ENCODE measurements at places on chromosomes 3 and 15.
A peak's percentile ranks its signal among the peaks of the same experiment; 100 is the strongest.

GRCh38 chr3:46488735-46489361 lies 8.9 kb upstream of the RTP3 start:
- peak; percentile 76 for DNase-seq

DNA sequence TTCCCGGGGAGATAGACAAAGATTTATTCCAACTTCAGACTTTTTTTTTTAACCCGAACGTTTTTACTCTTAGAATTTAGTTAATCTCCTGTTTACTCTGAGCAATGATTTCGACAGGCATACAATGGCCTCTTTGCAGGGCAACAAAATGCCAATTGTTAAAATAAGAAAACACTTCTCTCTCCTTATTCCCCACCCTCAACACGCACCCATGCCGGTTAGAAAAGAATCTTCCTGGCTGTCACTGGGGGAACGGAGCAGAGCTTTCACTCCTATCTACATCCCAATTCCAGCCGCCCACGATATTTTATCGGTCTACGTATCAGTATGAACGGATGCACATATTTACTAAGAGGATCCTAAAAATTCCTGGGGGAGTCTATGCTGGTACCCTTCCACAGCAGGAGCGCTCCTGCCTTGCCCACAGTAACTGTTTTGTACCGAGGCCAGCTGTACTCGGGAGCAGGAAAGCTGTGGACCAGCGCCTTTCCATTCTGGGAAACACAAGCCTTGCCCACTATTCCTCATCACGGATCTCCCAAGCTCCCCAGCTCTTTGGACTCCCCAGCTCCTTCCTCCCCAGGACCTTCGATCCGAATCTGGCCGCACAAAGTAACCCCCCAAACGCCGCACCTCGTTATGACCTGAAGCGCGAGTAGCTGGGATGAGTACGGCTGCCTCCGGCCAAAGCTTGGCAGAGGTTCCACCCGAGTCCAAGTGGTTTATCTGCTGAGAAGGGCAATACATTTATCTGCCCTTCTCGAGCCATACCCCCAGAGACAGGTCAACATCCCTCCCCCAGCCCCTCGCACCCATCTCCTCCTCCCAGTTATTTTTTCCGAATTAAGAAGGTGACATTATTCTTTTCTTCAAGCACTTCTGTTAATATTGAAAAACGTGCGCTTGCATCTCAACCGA lies 2.2 kb upstream of the FOXB1 start:
- no peak for DNase-seq

DNA sequence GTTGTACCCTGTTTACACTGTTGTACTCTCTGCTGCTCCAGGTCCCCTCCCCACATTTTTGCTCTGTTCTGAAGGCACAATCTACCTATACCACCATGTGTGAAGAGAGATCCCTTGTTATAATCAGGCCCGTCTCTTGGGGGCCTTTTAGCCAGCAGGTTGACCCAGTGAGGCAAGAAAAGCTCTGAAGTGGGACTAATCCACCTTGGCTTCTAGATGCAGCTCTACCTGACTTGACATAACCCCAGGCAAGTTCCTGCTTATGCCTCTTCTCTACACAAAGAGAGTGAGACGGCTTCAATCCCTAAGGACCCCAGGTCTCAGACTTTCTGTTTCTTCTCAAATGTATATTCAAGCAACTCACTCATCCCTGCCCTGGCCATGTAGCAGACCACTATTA lies 56.9 kb upstream of the MANF start:
- no peak for DNase-seq

GRCh38 chr3:170752571-170753155 lies 117.3 kb downstream of the RPL22L1 start:
- no peak for DNase-seq

- no peak for DNase-seq
These were observed 1.3 kb downstream of the CTNNB1 start for GRCh38 chr3:41200669-41201021.

DNA sequence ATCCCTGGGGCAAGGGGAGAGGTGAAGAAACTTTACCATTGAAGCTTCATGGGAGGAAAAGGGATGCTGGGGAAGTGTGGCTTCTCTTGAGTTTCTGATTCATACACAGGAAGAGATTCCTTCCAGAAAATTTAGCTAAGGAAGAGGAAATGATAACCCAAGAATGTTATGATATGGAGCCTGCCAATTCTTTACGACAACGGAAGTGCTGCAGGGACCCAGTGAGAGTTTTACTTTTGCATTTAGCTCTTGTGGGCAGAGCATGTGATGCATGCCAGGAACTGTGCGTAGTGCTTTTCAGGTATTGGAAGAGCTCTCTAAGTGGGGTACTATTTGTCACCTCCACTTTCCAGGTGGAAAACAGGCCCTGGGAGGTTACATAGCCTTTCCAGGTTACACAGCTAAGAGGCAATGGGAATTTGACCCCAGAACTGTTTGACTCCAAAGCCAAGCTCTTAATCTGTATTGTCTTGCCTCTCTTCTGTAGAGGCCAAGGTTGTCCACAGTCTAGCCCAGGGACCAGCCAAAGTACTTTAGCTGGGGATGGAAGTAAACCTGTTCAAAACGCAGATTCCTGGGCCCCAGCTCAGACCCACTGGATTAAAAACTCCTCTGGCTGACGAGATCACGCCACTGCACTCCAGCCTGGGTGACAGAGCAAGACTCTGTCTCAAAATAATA lies 23.0 kb downstream of the CMTM7 start:
- no peak for DNase-seq

GRCh38 chr3:127549826-127550467 lies 40.6 kb downstream of the TPRA1 start:
- no peak for DNase-seq

GRCh38 chr3:58256511-58256910 lies 18.9 kb downstream of the ABHD6 start:
- DNase-seq, result no peak

GRCh38 chr15:60392986-60393790 lies 4.6 kb downstream of the ANXA2 start:
- DNase-seq, result peak; percentile 84

DNA sequence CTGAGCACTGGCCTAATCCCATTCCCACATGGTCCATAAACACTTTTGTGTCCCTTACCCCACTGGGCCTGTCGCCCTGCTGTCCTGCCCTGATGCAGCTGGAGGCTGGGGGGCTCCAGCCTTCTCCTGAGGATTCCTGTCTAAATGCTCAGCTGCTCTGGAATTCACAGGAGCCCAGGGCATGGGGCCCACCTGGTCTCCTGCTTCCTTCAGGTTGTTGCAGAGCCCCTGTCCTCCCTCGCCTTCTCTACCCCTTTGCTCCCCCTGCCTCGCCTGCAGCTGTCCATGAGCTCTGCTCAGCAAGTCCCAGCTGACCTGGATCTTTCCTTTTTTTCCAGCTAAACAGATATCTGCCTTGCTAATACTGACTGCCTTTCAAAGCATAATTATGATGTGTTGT lies 286.9 kb downstream of the XXYLT1 start:
- no peak for DNase-seq

GRCh38 chr3:50612234-50612882 lies 784 bp upstream of the CISH start:
- DNase-seq, result no peak

- DNase-seq, result no peak
These were observed 5.2 kb upstream of the GPR176 start for GRCh38 chr15:39925112-39925842.

DNA sequence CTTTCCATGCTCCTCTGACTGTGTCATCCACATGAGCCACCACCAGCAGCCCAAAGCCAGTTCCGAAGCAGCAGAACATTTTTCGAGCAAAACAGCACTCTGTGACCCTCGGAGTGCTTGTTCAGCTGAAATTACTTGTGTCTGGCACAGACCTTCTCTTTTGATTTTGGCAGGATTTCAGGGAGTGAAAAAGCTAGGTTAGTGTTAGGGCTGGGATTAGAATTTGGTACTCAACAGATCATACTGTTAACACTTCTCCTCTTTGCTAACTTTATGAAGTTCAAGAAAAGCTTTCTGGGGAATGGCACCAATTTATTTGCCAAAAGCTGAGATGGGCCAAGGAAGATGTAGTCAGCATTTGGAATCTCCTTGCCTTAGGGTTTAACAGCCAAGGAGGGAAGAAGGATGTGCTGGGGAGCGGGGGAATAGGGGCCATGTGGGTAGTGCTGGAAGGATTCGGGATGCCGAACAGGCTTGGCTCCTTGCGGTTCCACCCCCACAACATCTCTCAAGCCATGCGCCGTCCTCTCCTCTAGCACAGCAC lies 55.1 kb upstream of the TRA2B start:
- no peak for DNase-seq

GRCh38 chr3:71202848-71203533 lies 380.5 kb downstream of the FOXP1 start:
- DNase-seq, result no peak

- DNase-seq, result no peak
These were observed 954 bp downstream of the CLDN11 start for GRCh38 chr3:170419557-170420087.

GRCh38 chr3:61520966-61521628 lies 40.3 kb upstream of the PTPRG start:
- no peak for DNase-seq

DNA sequence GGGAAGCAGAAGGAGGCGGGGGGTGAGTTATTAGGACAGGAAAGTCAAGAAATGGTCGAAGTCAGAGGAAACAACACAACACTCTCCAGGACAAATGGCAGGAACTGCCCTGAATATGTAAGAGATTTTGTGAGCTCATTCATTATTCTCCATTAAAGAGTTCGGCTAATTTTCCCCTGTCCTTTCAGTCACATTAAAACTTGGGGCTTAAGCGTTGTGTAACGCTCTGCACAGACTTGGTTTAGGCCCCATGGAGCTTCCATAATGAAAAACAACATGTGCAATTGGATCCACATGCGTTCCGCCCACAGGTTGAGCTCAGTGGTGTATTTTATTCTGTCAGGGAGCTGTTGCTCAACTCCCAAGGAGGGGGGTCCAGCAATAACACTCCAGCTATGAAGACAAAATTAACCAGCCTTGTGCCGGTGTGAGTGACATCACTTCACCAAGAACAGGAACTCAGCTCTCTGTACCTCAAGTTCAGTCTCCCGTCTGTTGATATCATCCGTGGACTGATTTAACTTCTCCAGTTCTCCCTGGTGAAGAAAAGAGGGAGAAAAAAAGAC lies 2.3 kb downstream of the SH3BP5 start:
- DNase-seq, result peak; percentile 56

GRCh38 chr3:132211896-132212295 lies 105.3 kb upstream of the ACP3 start:
- no peak for DNase-seq

GRCh38 chr3:71187715-71188114 lies 395.8 kb downstream of the FOXP1 start:
- DNase-seq, result no peak

DNA sequence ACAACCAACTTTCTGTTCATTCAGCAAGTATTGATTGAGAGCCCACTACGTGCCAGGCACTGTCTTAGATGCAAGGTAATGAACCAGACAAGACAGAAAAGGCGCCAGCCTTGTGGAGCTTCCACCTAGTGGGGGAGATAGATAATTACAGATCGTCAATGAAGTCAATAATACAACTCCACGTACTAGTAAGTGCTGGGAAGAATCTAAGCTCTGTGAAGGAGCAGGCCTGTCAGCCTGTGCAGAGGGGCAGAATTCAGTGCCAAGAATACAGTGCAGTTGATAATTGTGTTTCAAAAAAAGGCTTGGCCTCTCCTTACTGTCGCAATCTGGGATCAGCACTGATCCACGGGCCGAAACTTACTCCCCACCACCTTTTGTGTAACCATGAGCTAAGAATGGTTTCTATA lies 186.3 kb downstream of the FEZF2 start:
- no peak for DNase-seq

DNA sequence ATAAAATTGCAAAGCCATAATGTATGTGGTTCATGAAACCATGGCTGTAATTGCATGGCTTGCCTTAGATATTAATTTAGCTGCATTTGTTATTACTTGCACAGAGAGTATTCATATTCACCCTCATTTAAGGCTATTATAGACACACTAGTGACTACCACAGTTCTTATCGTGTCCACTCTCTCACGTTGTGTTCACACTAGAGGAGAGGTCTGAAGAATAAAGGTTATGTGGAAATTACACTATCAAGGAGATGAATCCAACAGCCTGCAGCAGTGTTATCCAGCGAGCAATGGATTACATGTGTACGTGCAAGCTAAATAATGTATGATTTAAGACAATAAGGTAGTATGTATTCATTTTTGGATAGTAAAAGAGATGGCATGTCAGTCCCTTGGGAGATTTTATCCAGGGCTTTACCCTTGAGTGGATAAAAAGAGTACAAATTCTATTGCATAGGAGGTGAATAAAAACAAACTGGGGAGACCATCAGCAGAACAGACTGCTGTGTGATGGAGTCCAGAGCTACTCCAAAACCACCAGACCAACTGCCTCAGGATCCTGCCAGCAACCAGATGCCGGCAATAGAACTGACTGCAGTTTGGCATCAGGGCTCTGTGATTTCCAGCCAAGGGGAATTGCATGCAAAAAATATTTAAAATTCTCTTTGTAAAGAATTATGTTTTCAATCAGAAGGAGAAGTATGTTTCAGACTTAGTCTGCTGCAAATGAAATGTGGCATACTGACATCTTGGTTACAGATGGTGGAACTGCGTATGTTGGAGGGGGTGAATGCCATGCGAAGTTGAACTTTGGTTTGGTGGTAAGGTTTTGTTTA lies 146.6 kb downstream of the RBMS3 start:
- DNase-seq, result no peak
